Activated CD4-positive, alpha-beta T cell treated with anti-CD3 and anti-CD28 coated beads for 4 hours (primary cell): ENCODE measurements at places on chromosomes 5 and 9.

DNA sequence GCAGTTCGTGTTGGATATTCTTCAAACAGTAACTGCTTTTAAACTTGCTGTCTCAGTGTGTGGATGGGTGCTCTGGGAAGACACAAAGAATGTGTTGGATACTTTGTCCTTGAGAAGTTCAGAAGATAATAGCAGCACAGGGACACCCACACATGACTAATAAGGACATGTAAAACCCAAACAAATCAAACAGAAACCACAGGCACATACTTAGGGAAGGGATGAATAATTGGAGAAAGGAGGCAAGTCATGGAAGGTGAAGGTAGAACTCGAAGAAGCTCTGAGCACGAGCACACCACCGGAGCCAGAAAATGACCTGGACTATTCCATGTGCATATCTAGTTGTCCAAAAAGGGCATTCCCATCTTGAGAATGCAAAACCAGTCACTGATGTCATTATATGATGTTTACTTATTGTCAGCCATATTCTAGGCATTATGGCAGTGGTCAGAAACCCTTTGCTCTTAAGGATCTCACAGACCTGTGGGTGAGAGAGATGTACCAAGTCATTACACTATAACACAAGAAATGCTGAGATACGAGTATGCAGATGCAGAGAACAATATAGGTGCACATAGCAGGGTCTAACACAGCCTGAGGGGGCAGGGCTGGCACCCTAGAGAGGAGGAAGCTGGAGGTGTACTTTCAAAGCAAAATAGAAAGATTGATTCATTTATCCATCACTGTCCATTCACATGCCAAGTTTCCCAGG is 152.9 kb downstream of the PIK3R1 start:
- DNase-seq, result no peak

DNA sequence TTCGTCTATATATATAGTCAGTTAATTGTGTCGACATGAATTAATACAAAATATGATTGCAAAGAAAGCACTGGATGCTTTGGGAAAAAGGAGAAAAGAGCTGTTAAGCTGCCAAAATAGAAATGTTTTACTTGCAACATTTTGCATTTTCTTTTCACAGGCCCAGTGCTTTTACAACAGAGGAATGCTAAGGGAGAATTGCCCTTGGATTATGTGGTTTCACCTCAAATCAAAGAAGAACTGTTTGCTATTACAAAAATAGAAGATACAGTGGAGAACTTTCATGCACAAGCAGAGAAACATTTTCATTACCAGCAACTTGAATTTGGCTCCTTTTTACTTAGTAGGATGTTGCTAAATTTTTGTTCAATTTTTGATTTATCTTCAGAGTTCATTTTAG is 76.2 kb downstream of the SLF1 start:
- DNase-seq, result no peak

DNA sequence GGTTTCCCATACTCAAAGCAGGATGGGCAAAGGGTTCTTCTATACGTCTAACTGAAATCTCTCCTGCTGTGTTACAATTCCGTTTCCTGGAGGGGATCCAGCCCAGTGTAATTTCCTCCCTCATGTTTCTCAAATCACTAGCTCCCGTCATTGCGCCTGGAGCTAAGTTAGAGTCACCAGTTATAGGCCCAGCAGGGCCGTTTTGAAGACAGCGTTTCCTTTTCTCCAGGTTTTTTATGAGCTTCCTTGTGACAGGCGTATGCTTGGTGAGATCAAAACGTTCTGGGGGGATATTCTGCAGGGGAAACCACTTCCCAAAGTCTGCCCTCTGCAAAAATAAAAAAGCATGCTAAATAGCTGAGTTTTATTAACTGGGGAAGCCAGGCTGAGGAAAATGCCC is 53.0 kb upstream of the WWC1 start:
- DNase-seq, result no peak

DNA sequence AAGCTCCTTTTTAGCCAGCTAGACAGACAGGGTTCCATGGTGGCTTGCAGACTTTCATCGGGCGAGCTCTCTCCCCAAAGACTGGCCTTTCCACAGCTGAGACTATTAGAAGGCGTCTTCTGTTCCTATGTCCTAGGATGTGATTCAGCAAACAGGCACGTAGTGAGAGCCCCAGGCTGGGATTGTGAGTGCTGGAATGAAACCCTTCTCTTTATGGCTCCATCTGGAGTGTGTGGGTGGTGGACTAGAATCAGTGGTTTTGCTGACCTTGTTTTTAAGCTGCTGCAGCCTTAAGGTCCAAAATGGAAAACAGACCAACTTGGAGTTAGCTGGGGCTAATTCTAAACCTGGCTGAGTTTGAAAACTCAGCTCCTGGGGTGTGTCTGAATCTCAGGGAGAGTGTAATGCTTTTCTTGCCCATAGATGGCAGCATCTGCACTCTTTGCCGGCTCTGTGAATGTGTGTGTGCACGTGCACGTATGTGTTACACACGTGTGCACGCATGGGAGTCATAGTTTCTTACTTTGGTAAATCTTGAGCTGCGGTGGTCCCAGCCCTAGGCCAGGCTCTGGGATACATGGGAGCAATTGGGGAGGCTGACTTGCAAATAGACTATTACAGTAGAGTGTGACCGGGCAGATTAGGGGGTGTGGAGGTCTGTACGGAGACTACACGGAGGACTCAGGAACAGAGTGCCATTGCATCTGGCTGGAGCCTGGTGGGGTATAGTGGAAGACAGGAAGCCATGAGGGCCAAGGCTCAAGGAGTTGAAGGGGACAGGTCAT is 10.7 kb downstream of the GSN start:
- DNase-seq, result peak; percentile 22

DNA sequence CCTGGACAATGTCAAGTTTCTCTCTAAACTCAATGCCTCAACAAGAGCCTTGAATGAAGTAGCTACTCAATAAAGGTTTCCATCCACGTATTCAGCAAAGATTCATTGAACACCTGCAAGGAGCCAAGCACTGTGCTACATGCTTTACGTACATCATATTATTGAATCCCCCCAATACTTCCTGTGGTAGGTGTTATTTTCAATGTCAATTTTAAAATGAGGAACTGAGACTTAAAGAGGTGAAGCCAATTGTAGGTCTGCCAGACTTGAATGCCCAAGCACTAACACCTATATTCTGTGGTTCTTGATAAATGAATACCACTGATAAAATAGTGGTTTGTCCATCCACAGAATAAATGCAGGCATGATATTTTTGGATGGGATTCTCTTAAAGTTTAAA is 162.3 kb downstream of the DRD1 start:
- DNase-seq, result no peak

GRCh38 chr9:134800791-134801339 is 79.7 kb upstream of the FCN2 start:
- no peak for DNase-seq

GRCh38 chr9:35690614-35691333 is 1.0 kb upstream of the TPM2 start:
- peak; percentile 36 for DNase-seq

GRCh38 chr9:83245979-83246659 is 183.2 kb upstream of the RASEF start:
- no peak for DNase-seq

DNA sequence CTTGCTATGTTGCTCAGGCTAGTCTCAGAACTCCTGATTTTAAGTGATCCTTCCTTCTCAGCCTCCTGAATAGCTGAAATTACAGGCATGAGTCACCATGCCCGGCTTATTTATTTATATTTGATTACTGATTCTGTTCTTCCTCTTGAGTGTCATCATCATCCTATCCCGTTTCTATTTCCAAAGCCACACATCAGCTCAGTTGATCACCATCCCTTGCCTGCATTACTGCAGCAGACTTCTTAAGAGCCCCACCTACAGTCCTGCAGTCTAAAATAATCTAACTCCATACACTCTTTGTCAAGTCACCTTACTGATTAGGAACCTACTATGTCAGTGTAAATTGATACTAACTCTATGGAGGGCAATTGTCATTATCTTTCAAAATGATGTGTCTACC is 138.9 kb upstream of the RAI14 start:
- no peak for DNase-seq

DNA sequence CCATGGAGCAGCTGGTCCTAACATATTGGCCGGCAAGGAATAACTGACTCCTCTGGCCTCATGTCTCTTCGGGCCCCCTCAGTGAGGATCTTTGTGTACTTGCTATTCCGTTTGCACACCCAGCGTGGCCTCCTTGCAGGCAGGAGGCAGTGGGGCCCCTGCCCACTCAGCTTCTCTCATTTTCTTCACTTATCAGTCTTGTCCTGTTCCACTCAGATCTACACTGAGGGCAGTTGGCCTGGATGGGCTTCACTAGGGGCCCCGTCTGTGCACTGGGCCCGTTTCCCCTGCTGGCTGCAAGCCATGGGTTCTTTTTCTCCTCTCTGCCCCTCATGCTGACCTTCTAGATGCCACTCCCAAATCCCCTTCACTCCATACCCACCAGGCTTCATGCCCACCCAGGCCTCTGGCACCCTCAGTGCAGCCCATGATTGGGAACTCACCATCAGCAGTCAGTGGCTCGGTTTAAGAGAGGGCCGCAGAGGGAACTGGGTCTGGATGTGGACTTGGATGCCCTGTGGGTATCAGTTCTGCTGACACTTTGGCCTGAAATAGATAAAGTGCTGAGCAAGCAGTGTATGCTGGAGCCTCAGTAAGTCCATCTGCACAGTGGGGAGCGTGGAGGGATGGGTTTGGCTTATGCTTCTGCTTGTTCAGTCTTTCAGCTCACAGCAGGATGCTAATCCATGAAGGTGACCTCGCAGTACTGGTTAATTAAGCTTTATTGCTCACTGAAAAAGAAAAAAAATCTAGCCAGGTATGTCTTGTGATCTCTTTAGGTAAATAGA is 57.9 kb downstream of the ERBIN start:
- no peak for DNase-seq

- DNase-seq, result no peak
Observed at GRCh38 chr5:82754036-82754746, 323.0 kb downstream of the TMEM167A start.

GRCh38 chr5:180343110-180343830 is 9.9 kb downstream of the GFPT2 start:
- no peak for DNase-seq

- no peak for DNase-seq
Observed at GRCh38 chr5:171845857-171846256, 60.2 kb downstream of the SMIM23 start.

GRCh38 chr5:19240170-19240569 is 747.8 kb downstream of the CDH18 start:
- no peak for DNase-seq

GRCh38 chr9:84519413-84519812 is 150.1 kb upstream of the NTRK2 start:
- no peak for DNase-seq

DNA sequence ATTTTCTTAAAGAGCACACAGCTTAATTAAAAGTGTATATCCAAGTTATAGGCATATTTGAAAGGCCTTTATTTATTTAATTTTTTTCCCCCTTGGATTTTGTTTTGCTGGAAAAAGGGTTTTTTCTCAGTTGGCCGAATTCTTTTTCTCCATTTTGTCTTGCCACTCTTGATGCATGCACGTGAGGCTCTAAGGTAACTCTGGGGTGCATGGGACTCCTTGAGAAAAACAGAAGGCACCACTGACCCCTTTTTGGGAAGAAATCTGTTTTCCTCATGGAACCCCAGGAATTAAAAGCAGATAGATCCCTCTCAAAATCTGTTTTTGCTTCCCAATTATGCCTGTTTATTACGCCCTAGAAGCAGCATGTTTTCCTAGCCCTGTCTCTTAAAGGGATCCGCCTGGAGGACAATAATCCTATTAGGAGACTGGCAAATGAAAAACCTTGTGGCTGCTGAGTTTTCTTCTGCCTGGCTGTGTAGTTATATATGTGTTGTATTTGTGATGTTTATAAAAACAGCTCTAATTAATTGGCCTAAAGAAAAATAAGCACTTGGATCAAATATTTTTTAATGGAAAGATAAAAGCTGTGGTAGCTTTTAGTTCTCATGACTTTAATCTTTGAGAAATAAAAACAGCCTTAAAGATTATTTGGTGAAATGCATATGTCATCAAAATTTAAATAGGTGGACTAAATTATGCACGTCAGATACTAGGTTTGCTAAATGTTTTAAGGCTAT is 435.1 kb upstream of the CDH9 start:
- DNase-seq, result no peak

GRCh38 chr9:76680716-76681425 is 83.4 kb upstream of the PCA3 start:
- DNase-seq, result no peak

- DNase-seq, result no peak
Observed at GRCh38 chr5:169065400-169065799, 235.5 kb downstream of the SLIT3 start.

- DNase-seq, result no peak
Observed at GRCh38 chr5:77239126-77239741, 28.8 kb downstream of the PDE8B start.

DNA sequence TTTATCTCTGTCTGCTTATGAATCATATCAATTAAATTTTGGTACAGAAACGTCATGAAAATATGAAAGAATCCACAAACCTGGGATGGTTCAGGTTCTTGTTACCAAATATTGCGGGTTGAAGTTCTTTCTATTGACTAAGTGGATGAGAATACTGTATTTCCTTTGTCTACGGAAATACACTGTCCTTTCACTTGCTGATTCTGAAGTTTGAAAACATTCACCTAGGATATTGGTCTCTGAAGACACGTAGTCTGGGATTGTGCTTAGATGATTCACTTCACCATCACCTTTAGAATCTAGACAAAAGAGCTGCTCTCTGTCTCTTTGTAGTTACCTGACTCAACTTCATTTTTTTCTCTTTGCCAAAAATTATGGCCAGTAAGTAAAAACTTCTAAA is 222.4 kb downstream of the FBN2 start:
- no peak for DNase-seq

GRCh38 chr5:57566914-57567313 is 84.3 kb upstream of the ACTBL2 start:
- no peak for DNase-seq

- no peak for DNase-seq
Observed at GRCh38 chr5:35736280-35736679, 118.6 kb downstream of the SPEF2 start.

DNA sequence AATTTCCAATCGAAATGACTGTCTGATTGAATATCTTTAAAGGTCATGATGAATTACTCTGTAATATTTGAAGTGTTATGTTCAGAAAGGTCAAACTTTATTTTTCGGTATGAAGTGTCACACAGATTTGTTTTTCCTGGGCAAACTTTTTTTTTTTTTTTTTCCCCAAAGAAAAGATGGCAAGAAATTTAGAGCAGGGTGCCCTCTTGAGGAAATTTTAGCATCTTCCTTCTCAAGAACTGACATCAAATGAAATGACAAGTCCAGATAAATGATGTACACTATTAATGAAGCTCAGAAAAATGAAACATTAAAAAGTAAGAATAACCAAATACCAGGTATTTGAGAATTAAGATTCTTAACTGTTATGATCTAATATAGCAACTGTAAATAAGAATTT is 123.6 kb downstream of the INVS start:
- DNase-seq, result no peak

- DNase-seq, result no peak
Observed at GRCh38 chr9:108662956-108663355, 192.8 kb downstream of the ACTL7B start.

GRCh38 chr9:106745457-106745856 is 117.5 kb upstream of the ZNF462 start:
- DNase-seq, result no peak

DNA sequence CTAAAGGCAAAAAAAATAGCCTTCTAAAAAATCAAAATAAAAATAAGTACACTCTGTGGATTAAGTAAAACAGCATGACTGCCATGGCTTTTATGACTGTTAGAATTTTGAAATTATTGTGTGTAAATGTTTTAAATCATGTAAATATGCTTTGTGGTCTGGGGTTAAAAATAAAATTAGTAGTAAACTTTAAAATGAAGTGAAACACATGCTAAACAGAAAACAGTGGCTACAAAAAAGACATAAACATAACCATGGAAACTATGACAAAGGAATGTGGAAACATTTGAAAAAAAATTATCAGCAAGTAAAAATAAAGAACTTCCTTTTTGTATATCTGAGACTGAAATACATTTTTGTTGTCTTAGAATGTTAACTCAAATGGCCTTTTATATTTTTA is 134.5 kb upstream of the SPEF2 start:
- no peak for DNase-seq
